ENCODE measurements at places on chromosomes 7 and 10.
A peak's percentile ranks its signal among the peaks of the same experiment; 100 is the strongest.

- peak; percentile 45 for DNase-seq
- no peaks in the 10 kb centered on the region for H3K27me3 ChIP-seq
Measured at GRCh38 chr7:43906331-43907010, at the start of gene URGCP. URGCP (minus strand) TSS chr7:43906596; CDS start chr7:43906575, 21 bp downstream.

DNA sequence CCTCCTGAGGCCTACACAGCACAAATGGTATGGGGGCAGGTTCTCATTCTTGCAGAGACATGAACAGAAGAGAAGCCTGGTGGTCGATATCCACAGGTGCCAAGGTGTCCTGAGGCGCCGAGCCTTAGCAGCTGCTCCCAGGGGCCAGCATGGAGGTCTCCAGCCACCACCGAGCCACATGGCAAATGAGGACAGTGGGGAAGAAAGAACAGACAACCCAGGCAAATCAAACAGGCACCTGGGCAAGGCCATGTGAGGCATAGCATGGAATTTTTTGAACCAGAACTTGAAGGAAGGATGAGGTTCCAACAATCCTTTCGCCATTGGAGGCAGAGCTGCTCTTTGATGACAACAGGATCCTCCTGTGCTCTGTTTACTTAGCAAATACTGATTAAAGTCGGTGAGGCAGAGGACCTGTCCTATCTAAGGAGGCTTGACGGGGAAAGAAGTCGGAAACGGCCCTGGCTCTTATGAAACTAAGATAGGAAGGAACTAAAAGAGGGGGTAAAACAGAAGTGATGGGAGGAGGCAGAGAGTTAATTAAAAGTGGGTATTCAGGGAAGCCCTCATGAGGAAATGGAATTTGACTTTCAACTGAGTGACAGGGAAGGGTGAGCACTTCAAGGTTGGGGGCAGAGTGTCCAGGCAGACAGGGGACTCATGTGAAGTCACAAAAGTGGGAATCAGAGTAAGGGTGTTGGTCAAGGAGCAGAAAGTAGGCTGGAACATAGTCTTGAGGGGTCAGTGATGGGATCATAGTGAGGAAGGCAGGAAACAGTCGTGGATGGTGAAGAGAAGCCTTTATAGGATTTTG, 8.6 kb upstream of the CALML3 start:
- no peaks in the 10 kb centered on the region for H3K36me3 ChIP-seq
- H3K4me3 ChIP-seq, result no peak overlapping the region
- peaks cover 47% of the 10 kb centered on the region for H3K27me3 ChIP-seq
- H3K4me1 ChIP-seq, result no peaks in the 10 kb centered on the region
- no peak overlapping the region for H3K27ac ChIP-seq

GRCh38 chr7:4234498-4234855, 447.6 kb upstream of the FOXK1 start:
- H3K27ac ChIP-seq, result no peak overlapping the region
- no peak overlapping the region for H3K4me3 ChIP-seq
- no peaks in the 10 kb centered on the region for H3K4me1 ChIP-seq
- H3K27me3 ChIP-seq, result peaks cover 9% of the 10 kb centered on the region
- no peaks in the 10 kb centered on the region for H3K36me3 ChIP-seq
- DNase-seq, result no peak

DNA sequence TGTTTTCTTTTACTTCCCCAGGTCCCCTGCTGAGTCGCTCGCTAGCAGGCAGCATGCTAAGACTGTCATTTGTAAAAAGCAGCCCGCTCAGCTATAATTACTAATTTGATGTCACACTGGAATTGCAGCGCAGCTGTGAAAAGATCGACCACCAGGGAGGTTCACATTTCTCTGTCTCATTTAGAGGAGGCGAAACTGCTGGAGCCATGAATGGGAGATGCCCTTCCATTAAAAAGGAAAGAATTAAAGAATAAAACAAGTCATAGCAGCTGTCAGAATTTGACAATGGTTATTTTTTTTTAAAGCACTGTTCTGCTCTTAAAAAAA, 153.5 kb downstream of the PIP4K2A start:
- peaks cover 63% of the 10 kb centered on the region for H3K36me3 ChIP-seq
- H3K27me3 ChIP-seq, result no peaks in the 10 kb centered on the region
- peaks cover 19% of the 10 kb centered on the region for H3K4me1 ChIP-seq
- no peak overlapping the region for H3K27ac ChIP-seq
- no peak for DNase-seq
- no peak overlapping the region for H3K4me3 ChIP-seq

GRCh38 chr10:106967452-106967851, 197.1 kb downstream of the SORCS1 start:
- H3K4me1 ChIP-seq, result no peaks in the 10 kb centered on the region
- H3K27me3 ChIP-seq, result no peaks in the 10 kb centered on the region
- H3K36me3 ChIP-seq, result no peaks in the 10 kb centered on the region
- H3K27ac ChIP-seq, result no peak overlapping the region

DNA sequence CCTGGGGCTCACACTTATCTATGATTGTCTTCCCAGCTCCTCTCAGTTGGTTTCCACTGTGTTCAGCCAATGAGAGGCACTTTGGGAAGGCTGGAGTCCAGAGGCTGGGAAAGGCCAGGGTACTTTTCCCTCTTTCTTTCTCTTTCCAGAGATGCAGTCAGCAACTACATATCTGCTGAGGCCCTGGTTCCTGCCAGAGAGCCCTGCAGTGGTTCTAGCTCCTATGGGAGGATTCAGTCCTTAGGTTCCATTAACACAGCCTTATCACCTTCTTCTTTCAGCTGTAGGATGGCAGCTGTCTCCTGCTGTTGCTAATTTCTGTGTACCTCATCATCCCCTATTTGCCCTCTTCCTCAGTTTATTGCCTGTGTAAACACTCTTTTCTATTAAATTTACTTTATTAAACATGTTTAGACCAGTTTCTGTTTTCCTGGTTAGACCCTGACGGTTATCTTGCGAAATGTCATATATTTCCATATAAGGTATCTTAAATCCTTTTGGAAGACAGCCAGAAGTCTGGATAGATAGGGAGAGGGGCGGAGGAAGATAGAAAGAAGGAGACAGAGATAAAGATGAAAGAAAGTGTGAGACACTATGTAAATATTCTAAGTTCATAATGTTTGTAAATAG, 100.3 kb downstream of the HGF start:
- no peak overlapping the region for H3K4me3 ChIP-seq
- H3K36me3 ChIP-seq, result no peaks in the 10 kb centered on the region
- DNase-seq, result no peak
- H3K27ac ChIP-seq, result no peak overlapping the region

DNA sequence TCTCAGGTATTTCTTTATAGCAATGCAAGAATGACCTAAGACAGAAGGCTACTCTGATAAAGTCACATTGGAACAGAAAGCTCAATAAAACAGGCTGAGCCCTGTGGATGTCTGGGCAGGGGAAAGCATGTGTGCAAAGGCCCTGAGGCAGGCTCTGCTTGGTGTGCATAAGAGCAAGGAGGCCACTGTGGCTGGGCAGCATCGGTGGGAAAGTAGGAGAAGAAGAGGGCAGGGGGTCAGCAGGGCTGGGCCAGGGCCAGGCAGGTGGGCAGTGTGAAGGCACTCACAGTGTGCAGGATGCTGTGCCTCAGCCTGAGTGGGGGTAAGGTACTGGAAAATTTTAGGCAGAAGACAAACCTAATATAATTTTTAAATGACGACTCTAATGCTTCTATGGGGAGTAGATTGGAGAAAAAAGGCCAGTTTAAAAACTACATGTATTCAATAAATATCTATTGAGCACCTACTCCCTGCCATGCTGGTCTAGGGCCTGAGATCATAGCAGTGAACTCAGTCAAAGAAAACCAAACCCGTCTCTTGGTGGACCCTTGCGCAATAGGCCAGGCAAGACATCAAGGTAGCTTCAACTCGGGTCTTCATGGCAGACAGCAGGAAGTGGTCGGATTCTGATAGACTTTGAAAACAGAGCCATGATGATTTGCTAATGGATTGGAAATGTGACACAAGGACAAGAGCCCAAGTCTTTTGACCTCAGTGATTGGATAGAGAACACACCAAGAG, 572.3 kb downstream of the TCERG1L start:
- H3K36me3 ChIP-seq, result no peaks in the 10 kb centered on the region
- H3K27me3 ChIP-seq, result no peaks in the 10 kb centered on the region
- DNase-seq, result no peak
- no peak overlapping the region for H3K4me3 ChIP-seq

Measured in effector memory CD8-positive, alpha-beta T cell (primary cell).